ENCODE measurements at places on chromosomes 7 and 10. TPM values are rescaled to one million over a fixed set of nuclear protein-coding genes. Genes with fewer than 3 reads are reported as not detected.

DNA sequence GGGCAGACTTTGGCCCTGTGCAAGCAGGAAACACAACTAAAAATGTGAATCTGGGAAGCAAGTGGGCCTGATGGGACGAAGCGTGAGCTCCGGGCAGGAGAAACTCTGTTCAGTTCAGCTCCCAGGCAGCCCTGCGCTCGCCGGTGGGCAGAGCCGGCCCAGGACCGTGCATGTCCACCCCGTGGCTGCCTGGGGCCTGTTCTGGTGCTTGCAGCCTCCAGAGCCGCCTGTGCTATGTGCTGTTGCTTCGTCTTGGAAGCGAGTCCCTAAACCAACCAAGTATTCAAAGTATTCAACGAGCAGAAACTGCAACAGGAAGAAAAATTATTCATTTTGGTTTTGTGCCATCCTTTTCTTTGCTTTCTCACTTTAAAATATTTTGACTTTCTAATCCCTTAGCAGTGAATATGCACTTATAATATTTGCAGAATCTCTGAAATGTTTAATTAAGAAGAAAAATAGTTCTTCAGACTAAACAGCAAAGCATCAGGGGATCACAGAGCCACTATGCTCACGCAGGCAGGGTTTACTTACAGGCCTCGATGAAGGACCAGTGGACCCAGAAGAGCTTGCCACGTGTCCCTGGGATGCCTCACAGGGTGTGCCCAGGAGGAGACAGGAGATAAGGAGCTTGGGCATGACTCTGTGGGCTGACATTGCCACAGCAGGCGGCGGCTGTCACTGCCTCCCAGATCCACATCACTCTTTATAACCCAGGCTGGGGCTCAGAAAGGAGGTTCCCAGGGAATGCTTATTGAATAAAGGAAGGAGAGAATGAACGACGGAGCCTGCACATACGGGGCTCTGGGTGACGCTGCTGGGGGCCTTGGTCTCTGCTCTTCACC is 45.6 kb downstream of the VIPR2 start:
- no peaks in the 10 kb centered on the region for H3K4me1 ChIP-seq
- H3K27me3 ChIP-seq, result no peaks in the 10 kb centered on the region
- H3K4me3 ChIP-seq, result no peak overlapping the region
- peak overlapping the region; percentile 96 for H3K27ac ChIP-seq
- H3K36me3 ChIP-seq, result peaks cover 3% of the 10 kb centered on the region

GRCh38 chr10:85671530-85671929 is 695.1 kb downstream of the GRID1 start:
- H3K27ac ChIP-seq, result no peak overlapping the region
- no peaks in the 10 kb centered on the region for H3K27me3 ChIP-seq
- H3K4me3 ChIP-seq, result no peak overlapping the region
- no peaks in the 10 kb centered on the region for H3K4me1 ChIP-seq
- no peak for DNase-seq
- H3K36me3 ChIP-seq, result no peaks in the 10 kb centered on the region

- no peaks in the 10 kb centered on the region for H3K27me3 ChIP-seq
- H3K27ac ChIP-seq, result no peak overlapping the region
- no peaks in the 10 kb centered on the region for H3K36me3 ChIP-seq
- no peak overlapping the region for H3K4me3 ChIP-seq
- no peak for DNase-seq
These were observed 28.7 kb downstream of the PDZD8 start for GRCh38 chr10:117346574-117346973.

DNA sequence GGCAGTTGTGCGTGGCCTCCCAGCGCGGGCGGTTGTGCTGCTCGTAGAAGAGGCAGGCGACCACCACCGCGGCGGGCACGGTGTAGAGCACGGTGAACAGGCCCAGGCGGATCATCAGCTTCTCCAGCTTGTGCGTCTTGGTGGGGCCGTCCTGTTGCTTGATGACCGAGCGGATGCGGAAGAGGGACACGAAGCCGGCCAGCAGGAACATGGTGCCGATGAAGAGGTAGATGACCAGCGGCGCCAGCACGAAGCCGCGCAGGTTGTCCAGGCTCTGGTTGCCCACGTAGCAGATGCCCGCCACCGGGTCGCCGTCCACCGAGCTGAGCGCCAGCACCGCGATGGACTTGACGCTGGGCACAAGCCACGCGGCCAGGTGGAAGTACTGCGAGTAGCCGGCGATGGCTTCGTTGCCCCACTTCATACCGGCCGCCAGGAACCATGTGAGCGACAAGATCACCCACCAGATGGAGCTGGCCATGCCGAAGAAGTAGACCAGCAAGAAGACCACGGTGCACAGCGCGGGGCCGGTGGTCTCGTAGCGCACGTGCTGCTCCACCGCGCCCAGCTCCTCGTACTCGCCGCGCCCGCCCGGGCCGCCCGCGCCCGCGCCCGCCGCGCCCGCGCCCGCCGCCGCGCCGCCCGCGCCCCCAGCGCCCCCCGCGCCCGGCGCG is 2.2 kb downstream of the FZD8 start:
- H3K36me3 ChIP-seq, result no peaks in the 10 kb centered on the region
- no peak overlapping the region for H3K27ac ChIP-seq
- peaks cover 40% of the 10 kb centered on the region for H3K4me1 ChIP-seq
- no peak for DNase-seq
- H3K27me3 ChIP-seq, result no peaks in the 10 kb centered on the region

Gene PILRA
- 6.2 TPM for total RNA-seq

Gene PAPSS2
- 13.4 TPM for total RNA-seq

Measured in right atrium auricular region (tissue), 2 donors.